ENCODE measurements at places on chromosomes 1 and 21. TPM values are rescaled to one million over a fixed set of nuclear protein-coding genes. Genes with fewer than 3 reads are reported as not detected.

Gene PRDX1
- 269 TPM for total RNA-seq

Gene TNFRSF9
- 0.57 TPM for total RNA-seq

Gene NHLH1
- total RNA-seq = 0.25 TPM

Gene AIRE
- total RNA-seq = 0.30 TPM
